ENCODE measurements at places on chromosomes 2 and 18.

GRCh38 chr18:57595347-57595746, 8.8 kb upstream of the FECH start:
- no peak for DNase-seq

- no peak for DNase-seq
Measured at GRCh38 chr2:84481702-84482101, 22.6 kb upstream of the SUCLG1 start.

GRCh38 chr2:201021914-201022313, 49.6 kb downstream of the HYCC2 start:
- no peak for DNase-seq

DNA sequence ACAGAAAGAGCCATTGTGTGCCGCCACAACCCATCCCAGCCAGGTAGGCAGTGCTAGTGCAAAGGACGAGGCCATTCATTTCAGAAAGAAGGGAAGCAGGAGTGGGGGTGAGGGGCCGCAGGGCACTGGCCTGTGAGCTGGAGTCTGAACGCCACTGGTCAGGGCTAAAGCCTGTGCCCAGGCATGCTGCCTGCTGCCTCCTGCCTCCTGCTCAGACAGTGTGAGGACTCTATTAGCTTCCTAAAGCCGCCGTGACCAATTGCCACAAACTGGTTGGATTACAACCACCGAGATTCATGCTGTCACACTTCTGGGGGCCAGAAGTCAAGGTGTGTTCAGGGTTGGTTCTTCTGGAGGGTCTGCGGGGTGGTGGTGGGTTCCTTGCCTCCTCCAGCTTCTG, 21.2 kb downstream of the ACKR3 start:
- no peak for DNase-seq

- DNase-seq: no peak
Measured at GRCh38 chr2:133841900-133842299, 273.6 kb upstream of the NCKAP5 start.

DNA sequence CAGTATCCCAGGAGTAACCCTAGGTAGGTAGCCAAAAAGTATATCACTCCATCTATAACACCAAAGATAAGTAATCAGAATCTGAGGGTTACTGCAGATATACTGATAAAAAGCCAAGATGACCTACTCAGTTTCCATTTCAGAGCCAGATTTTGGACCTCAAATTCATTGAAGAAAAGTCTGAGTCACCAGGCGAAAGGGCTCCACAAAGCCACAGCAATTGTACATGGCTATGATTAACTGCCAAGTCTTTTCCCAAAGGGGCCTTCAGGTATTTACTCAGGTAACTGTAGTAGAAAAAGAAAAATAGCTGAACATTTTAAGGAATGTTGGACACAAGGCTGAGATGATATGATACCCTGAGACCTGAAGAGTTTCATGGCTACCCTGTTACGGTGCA, 75.6 kb upstream of the KCNH7 start:
- DNase-seq: no peak

DNA sequence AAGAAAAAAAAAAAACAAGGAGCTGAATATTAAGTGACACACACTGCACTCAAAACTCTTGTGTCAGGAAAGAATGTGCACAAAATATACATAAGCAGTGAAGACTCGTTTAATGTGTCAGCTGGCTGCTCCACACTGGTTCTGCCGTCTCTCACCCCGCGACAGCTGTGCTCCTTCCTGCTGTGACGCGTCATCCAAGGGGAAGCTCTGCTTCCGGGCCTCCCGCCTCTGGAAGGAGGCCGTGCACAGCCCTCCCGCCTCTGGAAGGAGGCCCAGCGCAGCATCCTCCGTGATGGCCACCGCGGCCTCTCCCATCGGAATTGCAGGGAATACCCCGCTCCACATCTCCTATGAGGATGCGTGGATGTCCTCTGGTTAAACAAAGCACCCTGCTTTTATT, 151.0 kb downstream of the HDAC4 start:
- no peak for DNase-seq

DNA sequence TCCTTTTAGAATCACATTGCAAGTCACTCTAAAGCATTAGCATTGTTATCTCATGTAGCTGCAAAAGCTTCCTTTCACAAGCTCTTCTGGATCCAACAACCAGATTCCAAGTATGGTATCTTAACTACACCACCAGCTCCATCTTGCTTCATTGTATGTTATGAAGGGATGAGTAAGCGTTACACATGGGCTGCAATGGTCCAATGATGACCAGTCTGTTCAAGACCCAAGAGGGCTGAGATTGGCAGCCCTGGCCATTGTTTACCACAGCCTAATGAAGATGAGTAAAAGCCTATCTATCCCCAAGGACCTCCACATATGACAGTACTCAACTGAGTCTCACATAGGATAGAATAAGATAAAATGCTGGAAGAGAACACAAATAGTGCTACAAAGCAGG, 6.3 kb downstream of the CFLAR start:
- DNase-seq: no peak

DNA sequence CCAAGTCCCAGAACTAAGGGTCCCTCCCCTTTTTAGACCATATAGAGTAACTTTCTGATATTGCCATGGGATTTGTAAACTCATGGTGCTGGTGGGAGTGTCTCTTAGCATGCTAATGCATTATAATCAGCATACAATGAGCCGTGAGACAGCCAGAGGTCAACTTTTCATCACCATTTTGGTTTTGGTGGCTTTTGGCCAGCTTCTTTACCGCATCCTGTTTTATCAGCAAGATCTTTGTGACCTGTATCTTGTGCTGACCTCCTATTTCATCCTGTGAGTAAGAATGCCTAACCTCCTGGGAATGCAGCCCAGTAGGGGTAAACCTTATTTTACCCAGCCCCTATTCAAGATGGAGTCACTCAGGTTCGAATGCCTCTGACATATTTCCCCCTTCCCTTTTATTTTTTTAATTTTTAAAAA, 148.2 kb downstream of the PHLPP1 start:
- DNase-seq: no peak

DNA sequence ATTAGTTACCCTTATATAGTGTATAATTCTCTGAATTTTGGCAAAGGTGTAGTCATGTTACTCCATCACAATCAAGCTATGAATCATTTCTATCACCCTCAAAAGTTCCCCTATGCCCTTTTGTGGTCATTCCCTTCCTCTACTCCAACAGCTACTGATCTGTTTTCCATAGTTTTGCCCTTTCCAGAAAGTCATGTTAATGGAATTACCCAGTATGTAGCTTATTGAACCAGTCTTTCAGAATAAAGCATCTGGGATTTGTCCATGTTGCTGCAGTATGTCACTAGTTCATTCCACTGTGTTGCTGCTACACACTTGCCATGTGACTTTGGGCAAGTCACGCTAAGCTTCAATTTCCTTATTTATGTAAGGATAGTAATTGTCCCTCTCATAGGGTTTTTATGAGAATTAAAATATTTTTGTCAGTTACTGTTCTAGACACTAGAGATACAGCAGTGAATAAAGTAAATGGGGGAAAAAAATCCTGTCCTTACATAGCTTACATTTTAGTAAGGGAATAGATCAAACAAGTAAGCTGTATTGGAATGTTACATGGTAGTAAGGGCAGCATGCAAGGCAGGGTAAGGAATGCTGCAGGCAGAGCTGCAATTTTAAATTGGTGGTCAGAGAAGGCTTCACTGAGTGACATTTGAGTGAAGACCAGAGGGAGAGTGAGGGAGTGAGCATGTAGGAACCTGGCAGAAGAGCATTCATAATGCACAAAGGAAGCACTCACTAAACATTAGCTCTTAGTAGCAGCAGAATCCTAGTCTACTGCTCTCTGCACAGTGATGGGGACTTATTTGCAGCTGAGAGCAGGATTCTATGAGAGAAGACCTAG, 80.3 kb upstream of the TSPYL6 start:
- DNase-seq: no peak

DNA sequence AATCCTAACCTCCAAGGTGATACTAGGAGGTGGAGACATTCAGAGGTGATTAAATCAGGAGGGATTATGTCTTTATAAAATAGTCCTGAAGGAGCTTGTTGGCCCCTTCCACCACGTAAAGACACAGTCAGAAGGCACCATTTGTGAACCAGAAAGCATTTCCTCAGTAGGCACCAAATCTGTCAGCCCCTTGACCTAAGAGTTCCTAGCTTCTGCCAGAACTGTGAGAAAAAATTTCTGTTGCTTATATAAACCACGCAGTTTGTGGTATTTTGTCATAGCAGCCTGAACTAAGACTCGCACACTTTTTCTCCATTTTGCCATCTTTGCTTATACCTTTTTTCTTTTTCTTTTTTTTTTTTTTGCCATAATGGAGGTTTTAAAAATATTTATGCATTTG, 18.6 kb upstream of the NARS1 start:
- DNase-seq: no peak

DNA sequence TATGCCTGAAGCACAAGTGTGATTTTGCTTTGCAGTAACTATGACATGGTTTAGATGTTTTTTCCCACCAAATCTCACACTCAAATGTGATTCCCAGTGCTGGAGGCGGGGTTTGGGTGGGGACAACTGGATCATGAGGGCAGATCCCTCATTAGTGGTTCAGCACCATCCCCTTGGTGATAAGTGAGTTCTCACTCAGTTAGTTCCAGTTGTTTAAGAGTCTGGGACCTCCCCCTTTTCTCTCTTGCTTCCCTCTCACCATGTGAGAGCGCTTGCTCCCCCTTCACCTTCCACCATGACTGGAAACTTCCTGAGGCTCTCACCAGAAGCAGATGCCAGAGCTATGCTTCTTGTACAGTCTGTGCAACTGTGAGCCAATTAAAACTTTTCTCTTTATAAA, 102.9 kb downstream of the NBAS start:
- no peak for DNase-seq

DNA sequence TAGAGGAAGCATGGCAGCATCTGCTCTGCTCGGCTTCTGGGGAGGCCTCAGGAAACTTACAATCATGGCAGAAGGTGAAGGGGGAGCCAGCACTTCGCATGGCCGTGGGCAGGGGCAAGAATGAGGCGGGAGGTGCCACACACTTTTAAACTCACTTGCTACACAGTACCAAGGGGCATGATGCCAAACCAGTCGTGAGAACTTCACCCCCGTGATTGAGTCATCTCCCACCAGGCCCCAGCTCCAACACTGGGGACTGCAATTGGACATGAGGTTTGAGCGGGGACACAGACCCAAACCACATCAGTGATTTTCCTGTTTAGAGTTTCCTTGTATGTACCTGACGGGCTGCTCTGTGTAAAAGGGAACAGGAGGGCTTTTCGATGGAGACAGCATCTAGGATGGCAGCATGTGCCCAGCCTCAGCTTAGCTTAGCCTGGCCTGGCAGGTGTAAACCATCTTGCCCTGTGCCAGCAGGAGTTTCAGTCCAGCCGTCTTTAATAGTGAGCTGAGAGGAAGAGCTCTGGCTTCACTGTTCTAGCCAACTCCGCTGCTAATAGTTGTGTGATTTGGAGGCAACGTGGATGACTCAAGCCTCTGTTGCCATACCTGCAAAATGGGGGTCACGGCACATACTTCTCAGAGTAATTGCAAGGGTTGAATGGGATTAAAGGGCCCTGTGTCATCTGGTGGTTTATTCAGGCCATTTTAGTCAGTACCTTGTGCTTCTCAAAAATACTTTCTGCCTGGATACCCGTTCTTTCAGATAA, 101.8 kb downstream of the ASAP2 start:
- DNase-seq: no peak

- DNase-seq: no peak
Measured at GRCh38 chr2:133475610-133476009, 92.7 kb downstream of the NCKAP5 start.

- DNase-seq: no peak
Measured at GRCh38 chr2:162344617-162344950, 652 bp downstream of the GCA start.

- DNase-seq: no peak
Measured at GRCh38 chr18:9055185-9055584, 47.3 kb upstream of the NDUFV2 start.

DNA sequence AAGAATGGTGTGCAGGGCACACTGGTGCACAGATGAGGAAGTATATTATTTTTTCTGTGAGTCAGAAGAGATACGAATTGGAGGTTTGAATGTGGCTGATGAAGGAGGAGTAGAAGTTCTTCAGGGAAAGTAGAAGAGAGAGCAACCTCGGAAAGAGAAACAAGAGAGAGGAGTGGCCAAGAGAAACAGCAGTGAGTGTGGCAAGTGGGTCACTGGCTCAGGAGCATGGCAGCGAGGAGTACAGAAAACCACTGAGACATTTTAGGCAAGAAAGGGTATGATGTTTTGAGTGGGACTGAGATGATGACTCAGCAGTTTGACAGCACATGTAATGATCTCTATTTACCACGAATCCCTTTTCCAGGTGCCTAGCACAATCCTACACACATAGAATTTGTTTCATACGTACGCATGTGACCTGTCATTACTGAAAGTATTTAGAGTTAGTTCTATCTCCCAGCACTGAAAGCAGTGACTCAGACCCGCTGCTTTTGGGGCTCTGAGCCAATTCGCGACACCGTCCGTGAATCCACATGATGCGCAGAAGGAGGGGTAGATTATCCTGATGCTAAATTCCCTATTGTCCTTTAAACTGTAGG, 915.4 kb downstream of the DCDC2C start:
- DNase-seq: no peak

GRCh38 chr2:222115296-222115695, 183.5 kb downstream of the PAX3 start:
- DNase-seq: no peak

DNA sequence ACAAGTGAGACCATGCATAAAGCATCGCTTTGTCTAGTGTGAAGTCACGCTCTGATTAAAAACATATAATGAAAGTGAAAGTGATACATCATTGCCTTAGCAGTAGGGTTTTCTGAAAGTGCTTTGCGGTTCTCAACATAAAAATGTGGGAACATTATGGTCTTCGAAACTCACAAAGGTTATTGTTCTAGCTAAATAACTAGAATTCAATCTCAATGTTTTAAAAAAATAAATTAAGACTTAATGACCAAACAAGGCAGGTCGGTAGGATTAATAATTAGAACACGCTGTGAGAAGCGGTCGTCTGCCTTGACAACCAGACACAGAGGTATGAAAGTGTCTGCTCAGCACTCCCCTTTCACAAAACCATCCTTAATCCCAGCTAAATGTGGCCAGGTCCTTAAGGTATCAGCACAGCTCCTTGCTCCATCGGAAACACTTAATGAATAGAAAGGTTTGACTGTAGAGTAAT, 42.2 kb downstream of the KLHL14 start:
- no peak for DNase-seq

DNA sequence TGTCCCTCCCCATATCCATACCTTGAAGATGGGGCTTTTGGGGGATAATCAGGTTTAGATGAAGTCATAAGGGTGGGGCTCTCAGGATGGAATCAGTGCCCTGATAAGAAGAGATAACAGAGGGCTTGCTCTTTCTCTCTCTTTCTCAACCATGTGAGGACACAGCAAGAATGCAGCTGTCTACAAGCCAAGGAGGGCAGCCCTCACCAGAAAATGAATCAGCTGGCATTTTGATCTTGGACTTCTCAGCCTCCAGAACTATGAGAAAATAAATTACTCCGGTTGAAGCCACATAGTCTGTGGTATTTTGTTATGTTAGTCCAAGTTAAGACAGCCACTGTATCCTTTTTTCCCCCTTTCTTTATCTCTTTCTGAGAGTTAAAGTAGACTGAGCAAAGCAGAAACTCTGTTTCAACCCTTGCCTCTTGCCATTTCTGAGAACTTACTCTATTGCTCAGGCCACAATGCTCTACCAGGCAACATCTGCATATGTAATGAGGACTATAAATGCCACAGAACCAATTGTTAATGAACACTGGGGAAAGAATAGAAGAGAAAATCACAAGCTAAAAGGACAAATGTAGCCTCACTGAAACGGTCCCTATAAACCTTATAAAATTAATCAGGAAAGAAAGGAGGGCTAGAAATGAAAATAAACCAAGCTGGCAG, 56.9 kb downstream of the SRBD1 start:
- no peak for DNase-seq
